ENCODE measurements at places on chromosomes 2 and 18. TPM values are rescaled to one million over a fixed set of nuclear protein-coding genes. Genes with fewer than 3 reads are reported as not detected.

- DNase-seq, result no peak
- H3K27me3 ChIP-seq, result no peaks in the 10 kb centered on the region
- peaks cover 9% of the 10 kb centered on the region for H3K36me3 ChIP-seq
- peak overlapping the region; percentile 89 for H3K27ac ChIP-seq
- H3K4me1 ChIP-seq, result peaks cover 33% of the 10 kb centered on the region
Measured at GRCh38 chr2:157364257-157364974, 38.8 kb upstream of the ERMN start.

GRCh38 chr2:72914206-72914559, 3.1 kb upstream of the EMX1 start:
- DNase-seq, result no peak
- H3K27ac ChIP-seq, result no peak overlapping the region
- H3K36me3 ChIP-seq, result no peaks in the 10 kb centered on the region
- peaks cover 54% of the 10 kb centered on the region for H3K27me3 ChIP-seq

DNA sequence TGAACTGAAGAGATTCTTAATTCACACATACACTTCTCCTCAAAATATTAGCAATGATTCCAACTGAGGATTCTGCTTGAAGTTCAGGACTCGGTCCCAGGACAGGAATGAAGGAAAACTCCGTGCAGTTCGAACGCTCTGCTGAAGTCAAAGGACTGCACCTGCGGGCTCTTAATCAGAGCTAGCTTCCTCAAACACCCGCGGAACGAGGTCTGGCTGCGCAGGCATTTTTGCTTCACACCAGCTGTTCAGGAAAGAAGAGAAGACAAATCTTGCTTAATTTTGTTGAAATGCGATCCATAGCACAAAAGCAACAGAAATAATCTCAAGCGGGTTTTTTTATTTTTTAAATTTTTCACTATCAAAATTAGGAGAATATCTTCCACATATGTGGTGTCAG, 175.6 kb downstream of the LAMA1 start:
- H3K4me1 ChIP-seq, result no peaks in the 10 kb centered on the region
- H3K27ac ChIP-seq, result no peak overlapping the region
- no peak for DNase-seq
- no peaks in the 10 kb centered on the region for H3K36me3 ChIP-seq
- peaks cover 4% of the 10 kb centered on the region for H3K27me3 ChIP-seq
- H3K4me3 ChIP-seq, result no peak overlapping the region

GRCh38 chr2:13611939-13612338, 895.2 kb downstream of the TRIB2 start:
- no peaks in the 10 kb centered on the region for H3K36me3 ChIP-seq
- DNase-seq, result no peak
- no peak overlapping the region for H3K4me3 ChIP-seq
- H3K27ac ChIP-seq, result no peak overlapping the region

Gene AP1S3
- 1.7 TPM for polyA plus RNA-seq

Gene SLC30A3
- polyA plus RNA-seq, result not detected

DNA sequence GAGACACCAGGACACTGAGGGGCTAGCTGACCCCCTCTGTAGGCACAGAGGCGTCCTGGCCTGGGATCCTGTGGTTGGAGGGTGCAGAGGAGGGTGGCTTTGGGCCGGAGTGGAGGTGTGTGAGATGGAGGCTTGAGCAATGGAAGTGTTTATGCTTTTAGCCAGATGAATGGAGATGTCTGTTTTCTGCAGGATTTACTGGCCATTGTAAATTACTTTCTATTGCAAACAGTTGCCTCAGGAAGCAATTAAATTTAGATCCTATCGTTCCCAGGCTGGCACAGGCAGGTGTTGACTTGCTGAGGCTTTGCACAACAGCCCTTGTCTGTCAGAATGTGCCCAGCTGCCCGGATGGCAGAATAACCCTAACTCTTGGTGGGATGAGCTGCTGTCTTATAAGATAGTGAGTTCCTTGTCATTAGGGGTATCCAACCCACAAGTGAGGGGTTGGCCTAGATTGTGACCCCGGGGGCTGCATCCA, 1.8 kb upstream of the ARID5A start:
- H3K36me3 ChIP-seq, result no peaks in the 10 kb centered on the region
- H3K4me1 ChIP-seq, result peaks cover 66% of the 10 kb centered on the region
- no peak for DNase-seq
- H3K27ac ChIP-seq, result peak overlapping the region; percentile 25
- H3K27me3 ChIP-seq, result no peaks in the 10 kb centered on the region

DNA sequence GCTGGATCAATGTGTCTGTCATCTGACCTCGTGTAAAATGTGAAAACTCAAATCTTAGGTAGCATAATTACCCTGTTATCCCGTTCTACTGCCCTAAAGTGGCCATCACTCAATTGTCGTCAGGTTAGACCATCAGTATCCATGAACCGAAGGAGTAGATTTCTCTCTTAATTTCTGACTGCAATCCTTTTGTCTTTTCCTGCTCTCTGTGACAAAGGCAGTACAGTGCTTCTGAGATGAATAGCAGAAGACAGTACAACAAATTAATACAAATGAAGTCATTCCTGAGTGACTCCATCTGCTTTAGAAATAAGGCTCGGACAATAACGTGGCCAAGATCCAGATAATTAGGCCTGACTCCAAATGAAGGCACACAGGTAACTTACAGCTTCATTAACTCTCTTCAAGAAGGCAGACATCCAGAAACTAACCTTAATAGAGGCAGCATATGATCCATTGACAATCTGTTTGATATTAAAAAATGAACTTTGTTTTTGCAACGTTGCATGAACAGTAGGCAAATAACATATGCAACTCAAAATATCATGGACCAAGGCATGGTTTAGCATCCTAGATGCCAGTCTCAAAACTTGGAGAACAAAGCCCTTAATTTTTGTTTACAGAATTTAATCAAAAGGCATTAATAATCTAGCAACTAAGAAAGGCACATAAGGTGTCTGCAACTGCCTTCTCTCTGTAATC, 96.7 kb upstream of the CDH20 start:
- H3K27me3 ChIP-seq, result no peaks in the 10 kb centered on the region
- H3K27ac ChIP-seq, result no peak overlapping the region
- no peaks in the 10 kb centered on the region for H3K36me3 ChIP-seq
- no peak for DNase-seq
- no peaks in the 10 kb centered on the region for H3K4me1 ChIP-seq

DNA sequence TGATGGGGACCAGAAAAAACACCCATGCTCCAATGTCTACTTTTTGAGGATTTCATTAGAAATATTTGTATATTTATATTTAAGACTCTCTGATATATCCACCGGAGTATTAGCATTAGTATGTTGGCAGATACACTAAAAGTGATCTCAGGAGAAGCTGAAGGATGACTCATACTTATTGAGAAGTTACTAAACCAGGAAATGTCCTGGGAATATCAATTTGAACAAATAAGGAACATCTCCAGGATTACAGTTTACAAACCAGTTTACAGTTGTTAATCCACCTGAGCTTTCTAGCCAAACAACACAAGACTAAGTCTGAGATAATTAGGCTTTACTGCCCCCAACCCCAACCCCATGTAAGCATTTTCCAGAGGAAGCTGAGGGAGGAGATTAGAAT, 16.1 kb upstream of the DPP4 start:
- H3K27ac ChIP-seq, result no peak overlapping the region
- H3K36me3 ChIP-seq, result no peaks in the 10 kb centered on the region
- H3K4me3 ChIP-seq, result no peak overlapping the region
- DNase-seq, result no peak

DNA sequence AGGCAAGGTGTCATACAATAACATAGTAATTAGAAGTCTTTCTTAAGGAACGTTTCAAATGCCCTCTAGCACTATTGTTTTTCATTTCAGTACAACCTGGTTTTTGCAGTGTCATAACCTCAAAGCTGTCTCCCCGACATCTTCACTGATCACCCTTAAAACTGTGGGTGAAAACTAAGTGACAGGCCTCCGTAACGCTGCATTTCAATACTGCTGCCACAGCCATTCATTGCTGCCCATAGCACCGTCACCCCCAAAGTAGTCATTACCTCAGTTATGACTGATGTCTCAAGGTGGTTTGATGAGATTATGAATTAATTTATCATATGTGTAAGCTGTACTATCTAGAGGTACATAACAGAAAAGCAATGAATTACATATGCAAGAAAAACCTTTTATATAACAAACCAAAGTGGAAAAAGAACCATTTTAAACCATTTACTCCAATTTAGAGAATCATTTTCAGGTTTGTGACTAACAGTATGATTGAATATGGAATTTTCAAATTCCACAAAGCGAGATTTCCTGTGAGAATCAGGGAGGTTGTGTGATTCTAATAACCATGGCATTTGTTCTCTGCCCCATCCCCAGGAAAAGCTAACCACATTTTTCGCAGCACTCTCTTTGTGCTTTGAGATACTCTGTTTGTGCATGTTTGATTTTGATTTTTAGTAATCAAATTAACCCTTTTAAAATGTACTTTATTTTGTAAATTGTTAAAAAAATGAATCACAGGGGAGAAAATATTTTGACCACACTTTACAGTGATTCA, 263.0 kb downstream of the PTGR3 start:
- no peak for DNase-seq
- H3K4me1 ChIP-seq, result peaks cover 8% of the 10 kb centered on the region
- H3K36me3 ChIP-seq, result peaks cover 4% of the 10 kb centered on the region
- no peaks in the 10 kb centered on the region for H3K27me3 ChIP-seq
- H3K27ac ChIP-seq, result no peak overlapping the region

GRCh38 chr2:21489080-21489479, 365.3 kb downstream of the TDRD15 start:
- no peaks in the 10 kb centered on the region for H3K4me1 ChIP-seq
- H3K27me3 ChIP-seq, result no peaks in the 10 kb centered on the region
- H3K36me3 ChIP-seq, result no peaks in the 10 kb centered on the region
- H3K4me3 ChIP-seq, result no peak overlapping the region

GRCh38 chr2:73290049-73290839, 3.1 kb downstream of the EGR4 start:
- H3K4me1 ChIP-seq, result peaks cover 32% of the 10 kb centered on the region
- H3K27me3 ChIP-seq, result peaks cover 13% of the 10 kb centered on the region
- peak; percentile 67 for DNase-seq
- H3K36me3 ChIP-seq, result no peaks in the 10 kb centered on the region
- H3K4me3 ChIP-seq, result peak overlapping the region; percentile 60
